ENCODE measurements at places on chromosomes 6 and 20.

- no peak for DNase-seq
Measured at GRCh38 chr6:22263748-22264147, 33.1 kb downstream of the PRL start.

DNA sequence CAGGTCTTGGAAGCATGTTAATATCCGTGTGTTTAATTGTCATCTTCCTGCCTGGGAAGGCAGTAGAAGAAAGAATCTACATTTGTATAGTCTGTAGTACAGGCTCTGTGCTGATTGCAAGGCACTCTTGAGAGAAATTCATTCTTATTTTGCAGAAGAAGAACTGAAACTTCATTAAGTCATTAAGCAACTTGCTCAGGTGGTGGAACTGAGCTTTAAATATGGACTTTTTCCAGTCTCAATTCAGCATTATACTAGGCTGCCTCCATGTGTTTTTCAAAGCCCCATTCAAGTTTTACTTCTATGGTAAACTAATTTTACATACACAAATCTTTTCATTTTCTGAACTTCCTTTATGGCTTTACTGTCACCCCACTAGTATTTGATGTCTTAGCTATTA lies 18.7 kb downstream of the ZNF451 start:
- DNase-seq = no peak

DNA sequence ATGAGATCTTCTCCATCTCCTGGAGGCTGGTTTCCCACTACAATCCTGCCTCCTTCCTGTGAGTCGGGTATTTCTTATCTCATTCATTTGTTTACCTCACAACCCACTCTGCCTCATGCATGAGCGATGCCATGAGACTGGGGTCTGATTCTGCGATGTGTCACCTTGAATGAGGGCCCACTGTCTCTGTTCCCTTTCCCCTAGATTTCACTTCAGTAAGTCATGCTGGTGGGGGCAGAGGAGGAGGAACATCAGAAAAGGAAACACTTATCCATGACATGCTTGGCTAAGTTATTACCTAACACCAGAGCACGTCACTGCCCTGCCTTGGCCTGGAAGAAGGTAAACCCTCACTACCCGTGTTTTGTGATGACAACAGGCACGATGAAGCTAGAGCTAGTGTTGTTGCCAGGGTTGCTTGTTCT lies 337.4 kb upstream of the PRDM1 start:
- DNase-seq = no peak

GRCh38 chr6:136487759-136488425 lies 62.3 kb downstream of the MAP7 start:
- no peak for DNase-seq

DNA sequence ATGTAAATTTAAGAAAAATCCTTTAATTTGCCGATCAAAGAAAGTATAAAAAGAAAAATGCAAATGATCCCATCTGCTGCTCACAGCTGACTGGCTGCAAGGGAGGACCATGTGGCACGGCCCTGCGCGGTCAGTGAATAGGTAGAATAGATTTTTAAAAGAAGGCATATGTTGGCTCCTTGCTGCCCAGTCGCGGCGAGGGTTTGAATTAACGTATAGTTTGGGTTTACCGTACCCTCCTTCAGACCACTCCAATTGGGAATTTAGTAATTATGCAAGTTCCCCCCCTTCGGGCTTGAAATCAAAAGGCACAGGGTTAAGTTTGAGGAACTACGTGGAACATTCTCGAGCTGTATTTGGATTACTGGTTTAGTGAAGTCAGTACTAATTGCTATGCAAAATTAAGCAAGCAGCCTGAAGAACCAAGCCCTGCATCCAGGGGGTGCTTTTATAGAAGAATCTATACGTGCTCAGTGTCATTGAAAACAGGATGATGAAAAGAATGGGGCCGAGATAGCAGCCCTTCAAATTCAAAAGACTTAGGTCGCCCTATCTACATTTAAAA lies 1.1 kb upstream of the BEND3 start:
- DNase-seq = no peak

- no peak for DNase-seq
Measured at GRCh38 chr6:106981926-106982325, 7.4 kb upstream of the CD24 start.

- no peak for DNase-seq
Measured at GRCh38 chr20:53427951-53428350, 165.7 kb downstream of the ZNF217 start.

DNA sequence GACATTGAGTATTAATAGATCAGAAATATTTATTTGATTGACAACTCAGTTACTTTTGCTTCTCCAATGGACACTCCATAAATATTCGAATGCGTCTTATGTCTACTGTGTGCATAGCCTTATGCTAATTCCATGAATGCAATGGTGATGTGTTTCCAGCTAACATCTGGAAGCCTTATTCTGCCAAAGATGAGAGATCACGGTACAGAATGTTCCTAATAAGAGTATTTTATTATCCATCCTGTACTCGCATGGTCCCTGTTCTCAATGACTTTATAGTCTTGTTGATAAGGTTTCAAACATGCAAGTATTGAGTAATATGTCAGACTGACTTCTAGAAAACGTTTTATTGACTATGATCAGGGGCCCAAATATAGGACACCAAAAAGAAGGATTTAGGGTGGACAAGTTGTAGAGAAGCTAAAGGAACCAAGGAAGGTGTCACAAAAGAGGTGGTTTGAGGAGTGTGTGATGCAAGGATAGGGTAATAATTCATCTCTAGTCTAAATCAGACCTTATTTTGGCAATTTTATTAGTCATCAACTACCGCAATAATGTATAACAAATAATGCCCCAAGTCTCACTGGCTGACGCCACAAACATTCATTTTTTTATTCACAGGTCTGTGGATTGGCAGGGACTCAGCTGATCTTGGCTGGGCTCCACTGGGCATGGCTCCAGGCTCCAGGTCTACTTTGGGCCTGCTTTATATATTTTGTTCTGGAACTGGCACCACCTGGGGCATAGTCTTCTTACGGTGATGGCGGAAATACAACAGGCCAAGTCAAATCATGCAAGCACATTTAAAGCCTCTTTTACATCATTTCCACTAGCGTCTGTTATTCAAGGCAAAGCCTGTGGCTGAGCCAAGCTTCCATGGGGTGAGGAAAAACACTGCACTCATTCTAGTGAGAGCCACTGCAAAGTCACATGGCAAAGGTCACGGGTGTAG lies 24.5 kb upstream of the CD83 start:
- DNase-seq = no peak

- DNase-seq = no peak
Measured at GRCh38 chr20:59933296-59933848, at the start of gene SYCP2. Gene SYCP2, minus strand, starts transcription at chr20:59933637. Its CDS starts 11,224 bp downstream, at chr20:59922413.

- DNase-seq = no peak
Measured at GRCh38 chr6:128310451-128310850, 209.9 kb downstream of the PTPRK start.

GRCh38 chr6:44735630-44735963 lies 348.1 kb downstream of the CDC5L start:
- no peak for DNase-seq

DNA sequence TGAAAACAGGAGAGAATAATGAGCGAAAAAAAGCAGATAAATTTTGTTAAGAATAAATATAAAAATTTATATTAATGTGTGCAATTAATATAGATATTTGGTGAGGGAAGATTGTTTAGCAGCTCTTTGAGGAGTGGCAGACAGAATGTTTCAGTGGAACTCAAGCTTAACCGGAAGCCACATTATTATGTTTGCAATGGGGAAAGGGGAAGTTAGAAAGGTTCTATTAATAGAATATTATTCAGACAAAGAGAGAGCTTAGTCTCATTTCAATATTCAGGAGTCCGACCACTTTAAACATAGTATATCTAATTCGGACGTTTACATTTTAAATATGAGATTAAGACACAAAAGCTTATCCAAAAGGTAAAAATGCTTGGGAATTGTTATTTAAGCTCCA lies 81.6 kb upstream of the KHDRBS2 start:
- no peak for DNase-seq

GRCh38 chr20:25254986-25255680 lies 7.2 kb downstream of the PYGB start:
- no peak for DNase-seq

DNA sequence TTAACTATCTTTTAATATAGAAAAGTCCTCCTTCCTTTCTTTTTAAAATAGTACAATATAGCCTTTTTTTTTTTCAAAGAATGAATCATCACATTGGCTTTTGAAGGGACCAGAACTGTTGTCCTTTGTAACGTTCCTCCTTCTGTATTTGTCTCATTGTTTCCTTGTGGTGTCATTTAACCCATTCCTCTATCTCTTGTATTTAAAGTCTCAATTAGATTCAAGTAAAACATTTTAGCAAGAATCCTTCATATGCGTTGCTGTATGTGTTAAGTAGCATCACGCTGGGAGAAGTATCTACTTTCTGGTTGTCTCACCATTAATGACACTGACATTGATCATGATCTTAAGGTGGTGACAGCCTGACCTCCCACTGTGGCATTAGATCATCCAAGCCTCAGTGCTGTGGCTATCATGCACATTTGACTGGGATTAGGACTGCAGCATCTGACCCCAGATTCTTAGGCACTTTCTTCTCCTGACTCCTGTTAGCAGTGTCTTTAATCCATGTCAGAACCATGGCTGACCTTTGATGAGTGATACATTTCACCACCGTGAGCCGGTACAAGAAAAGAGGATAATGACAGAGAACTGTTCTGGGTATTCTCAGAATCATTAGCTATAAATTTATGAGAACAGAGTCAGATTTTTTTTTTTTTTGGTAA lies 67.5 kb upstream of the TFB1M start:
- no peak for DNase-seq

- DNase-seq = no peak
Measured at GRCh38 chr6:37489697-37490336, 9.9 kb downstream of the CCDC167 start.

DNA sequence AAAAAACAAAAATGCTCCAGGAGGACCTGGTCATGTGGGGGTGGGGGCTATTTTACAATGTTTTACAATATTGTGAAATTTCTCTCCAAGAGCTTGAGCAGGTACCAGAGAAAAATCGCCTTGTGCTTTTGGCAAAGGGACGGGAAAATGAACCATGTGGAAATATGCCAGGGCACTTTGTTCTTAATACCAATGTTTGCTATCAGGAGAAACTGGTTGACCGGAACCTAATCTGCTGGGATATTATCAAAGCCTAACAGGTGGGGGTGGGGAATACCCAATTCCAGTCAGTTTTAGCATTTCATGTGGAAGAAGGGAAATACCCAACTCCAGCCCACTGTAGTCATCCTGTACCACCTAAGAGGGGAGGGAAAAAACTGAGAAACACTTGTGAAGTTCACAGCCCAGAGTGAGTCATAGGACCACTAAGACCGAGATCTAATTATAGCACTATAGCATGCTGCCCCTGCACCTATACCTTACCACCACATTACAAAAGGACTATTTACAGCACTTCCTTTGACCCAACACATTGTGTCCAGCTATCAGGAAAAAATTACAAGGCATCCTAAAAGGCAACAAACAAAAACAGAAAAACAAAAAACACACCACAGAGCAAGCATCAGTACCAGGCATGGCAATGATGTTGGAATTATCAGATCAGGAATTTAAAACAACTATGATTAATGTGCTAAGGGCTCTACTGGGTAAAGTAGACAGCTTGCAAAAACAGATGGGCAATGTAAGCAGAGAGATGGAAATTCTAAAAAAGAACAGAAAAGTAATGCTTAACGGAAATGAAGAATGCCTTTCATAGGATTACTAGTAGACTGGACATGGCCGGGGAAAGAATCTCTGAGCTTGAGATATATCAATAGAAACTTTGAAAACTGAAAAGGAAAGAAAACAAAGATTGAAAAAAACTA lies 84.1 kb upstream of the POPDC3 start:
- DNase-seq = no peak

DNA sequence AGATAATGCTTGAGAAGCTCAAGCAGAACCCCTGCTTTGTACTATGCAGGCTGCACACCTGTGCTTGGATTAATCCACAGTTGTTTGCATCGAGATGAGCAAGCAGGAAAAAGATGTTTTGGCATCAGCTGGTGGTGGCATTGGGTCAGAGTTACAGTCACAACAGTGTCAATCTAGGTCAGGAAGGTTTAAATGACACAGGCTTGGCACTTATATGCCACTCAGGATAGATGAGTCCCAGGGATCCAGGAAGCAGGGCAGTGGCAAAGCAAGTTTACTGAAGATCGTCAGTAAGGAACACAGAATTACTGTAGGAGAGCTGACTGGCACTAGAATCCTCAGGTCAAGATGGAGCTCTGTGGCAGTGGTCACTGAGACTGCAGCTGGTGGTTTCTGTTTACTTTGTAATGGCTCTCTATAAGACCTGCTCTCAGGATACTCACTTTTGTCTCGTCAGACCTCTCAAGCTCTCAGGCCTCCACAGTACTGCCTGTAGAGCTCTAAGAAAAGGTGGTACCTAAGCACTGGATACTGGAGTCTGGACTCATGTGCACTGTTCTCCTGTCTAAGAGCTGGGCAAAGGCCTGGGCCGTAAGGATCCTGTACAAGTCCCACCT lies 110.1 kb upstream of the HS3ST5 start:
- no peak for DNase-seq

DNA sequence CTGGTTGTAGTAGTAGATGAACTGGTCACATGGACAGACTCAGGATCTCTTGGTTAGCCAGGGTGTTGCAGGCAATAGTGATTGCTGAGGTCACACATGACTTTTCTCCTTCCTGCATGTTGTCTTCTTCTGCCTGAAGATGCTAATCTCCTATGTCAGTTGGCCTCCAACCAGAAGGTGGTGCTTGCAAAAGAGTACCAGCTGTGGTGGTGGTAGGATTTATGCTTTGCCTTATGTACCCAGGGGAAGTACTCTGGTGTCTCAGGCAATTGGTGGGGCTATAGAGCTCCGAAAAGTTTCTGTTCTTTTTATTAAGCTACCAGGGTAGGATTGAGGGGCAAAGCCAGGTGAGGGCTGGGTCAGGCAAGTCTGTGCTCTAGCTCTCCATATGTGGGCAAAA lies 98.5 kb downstream of the CARMIL1 start:
- DNase-seq = no peak

Data from HCT116 (cell line).